Muscle of leg (tissue), 16 donors: ENCODE measurements at places on chromosomes 16 and 17. TPM values are rescaled to one million over a fixed set of nuclear protein-coding genes. Genes with fewer than 3 reads are reported as not detected.
A peak's percentile ranks its signal among the peaks of the same experiment; 100 is the strongest.

- H3K4me3 ChIP-seq, result no peak overlapping the region
- H3K4me1 ChIP-seq, result no peaks in the 10 kb centered on the region
- H3K36me3 ChIP-seq, result no peaks in the 10 kb centered on the region
- no peaks in the 10 kb centered on the region for H3K27me3 ChIP-seq
Observed at GRCh38 chr17:61775364-61775763, 88.0 kb downstream of the BRIP1 start.

DNA sequence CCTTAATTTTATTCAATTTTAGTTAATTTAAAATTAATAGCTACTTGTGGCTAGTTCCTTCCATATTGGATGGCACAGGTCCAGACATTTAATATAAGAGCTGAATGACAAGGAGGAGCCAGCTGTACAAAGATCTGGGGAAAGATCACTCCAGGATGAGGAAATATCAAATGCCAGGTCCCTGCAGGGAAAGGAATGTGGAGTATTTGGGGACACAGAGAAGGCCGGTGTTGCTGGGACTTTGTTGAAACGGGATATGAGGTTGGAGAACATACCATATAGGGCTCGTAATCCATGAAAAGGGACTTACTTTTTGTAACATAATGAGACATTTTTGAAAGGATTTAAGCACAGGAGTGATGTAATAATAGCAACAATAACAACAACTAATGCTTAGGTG lies 426.8 kb downstream of the HS3ST4 start:
- H3K36me3 ChIP-seq, result no peaks in the 10 kb centered on the region
- H3K27ac ChIP-seq, result no peak overlapping the region
- H3K4me1 ChIP-seq, result no peaks in the 10 kb centered on the region
- no peak for DNase-seq
- peaks cover 2% of the 10 kb centered on the region for H3K27me3 ChIP-seq
- no peak overlapping the region for H3K4me3 ChIP-seq

DNA sequence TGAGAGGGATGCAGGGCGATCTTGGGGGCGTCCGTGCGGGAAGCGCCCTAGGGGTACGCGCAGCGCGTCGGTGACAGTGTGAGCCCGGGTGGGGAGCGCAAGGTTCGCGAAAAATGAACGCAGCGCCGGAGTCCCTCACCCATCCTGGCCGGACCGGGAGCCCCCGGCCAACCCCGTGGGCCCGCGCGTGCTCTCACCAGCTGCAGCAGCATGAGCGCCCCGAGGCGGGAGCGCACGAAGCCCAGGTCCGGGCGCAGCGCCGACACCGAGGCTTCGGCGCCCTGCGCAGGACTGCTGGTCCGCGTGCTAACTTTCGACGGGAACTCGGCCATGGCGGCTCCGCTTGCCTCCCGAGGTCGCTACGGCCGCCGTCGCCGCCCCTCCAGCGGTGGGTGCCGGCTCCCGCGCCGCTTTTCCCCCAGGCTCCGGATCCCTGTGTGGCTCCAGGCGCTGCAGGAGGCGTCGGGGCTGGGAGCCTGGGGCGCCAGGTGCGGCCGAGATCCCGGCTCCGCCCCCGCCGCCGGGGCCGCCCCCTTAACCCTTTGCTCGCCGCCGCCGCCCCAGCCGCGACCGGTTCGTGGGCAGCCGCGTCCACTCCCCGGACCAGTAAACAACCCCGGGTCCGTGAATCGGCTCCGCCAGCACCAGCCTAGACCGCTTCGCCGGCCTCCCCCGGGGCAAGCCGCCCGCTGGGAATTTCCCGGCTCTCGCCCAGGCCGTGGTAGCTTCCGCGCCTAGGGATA lies at the start of gene PLLP:
Gene PLLP (minus strand): TSS at position 464 of the 743 bp plus-strand sequence. CDS start 132 bp downstream, at position 332.
- H3K27me3 ChIP-seq, result peaks cover 58% of the 10 kb centered on the region
- H3K4me1 ChIP-seq, result peaks cover 16% of the 10 kb centered on the region
- H3K4me3 ChIP-seq, result peak within 1 kb of the TSS; percentile 47

The KRTAP2-3 gene
- total RNA-seq, result not detected

DNA sequence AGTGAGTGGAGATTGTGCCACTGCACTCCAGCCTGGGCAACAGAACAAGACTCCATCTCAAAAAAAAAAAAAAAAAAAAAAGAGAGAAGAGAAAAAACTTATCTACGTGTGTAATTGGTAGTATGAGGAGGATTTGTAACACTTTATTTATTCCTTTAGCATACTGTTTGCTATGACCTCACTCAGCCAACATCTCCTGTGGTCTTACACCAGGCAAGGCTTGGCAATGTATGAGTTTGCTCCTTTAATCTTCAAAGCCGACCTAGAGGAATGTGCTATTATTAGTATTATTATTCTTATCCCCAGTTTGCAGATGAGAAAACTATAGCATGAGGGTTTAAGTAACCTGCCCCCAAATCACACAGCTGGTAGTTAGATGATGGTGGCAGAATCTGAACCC lies 35.8 kb upstream of the HAPSTR1 start:
- no peaks in the 10 kb centered on the region for H3K4me1 ChIP-seq
- DNase-seq, result no peak
- no peaks in the 10 kb centered on the region for H3K36me3 ChIP-seq
- H3K27me3 ChIP-seq, result no peaks in the 10 kb centered on the region

DNA sequence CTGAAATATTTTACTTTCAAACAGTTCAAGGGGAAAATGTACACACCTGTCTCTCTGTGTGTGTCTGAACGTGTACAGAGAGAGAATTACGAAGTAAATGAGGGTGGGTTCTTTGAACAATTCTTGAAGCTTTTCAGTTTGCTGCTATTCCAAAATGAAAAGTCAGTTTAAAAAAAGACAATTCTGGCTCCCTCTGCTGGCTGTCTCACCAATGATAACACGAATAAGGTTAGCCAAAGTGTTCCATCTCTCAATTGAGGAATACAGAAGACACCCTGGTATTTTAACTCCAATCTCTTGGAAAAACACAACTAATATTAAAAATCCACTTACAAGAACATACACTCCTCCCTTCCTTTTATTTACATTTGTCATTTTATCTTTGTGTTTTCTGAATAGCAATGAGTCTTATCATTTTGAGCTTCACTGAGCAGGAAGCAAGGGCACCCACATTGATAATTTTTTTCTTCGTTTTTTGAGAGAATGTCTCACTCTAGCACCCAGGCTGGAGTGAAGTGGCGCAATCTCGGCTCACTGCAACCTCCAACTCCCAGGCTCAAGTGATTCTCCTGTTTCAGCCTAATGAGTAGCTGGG lies 20.5 kb downstream of the EFTUD2 start:
- no peak overlapping the region for H3K4me3 ChIP-seq
- DNase-seq, result peak; percentile 70
- H3K36me3 ChIP-seq, result peaks cover 67% of the 10 kb centered on the region
- H3K27ac ChIP-seq, result no peak overlapping the region
- H3K27me3 ChIP-seq, result no peaks in the 10 kb centered on the region

The MEFV gene
- 0.27 TPM for total RNA-seq

DNA sequence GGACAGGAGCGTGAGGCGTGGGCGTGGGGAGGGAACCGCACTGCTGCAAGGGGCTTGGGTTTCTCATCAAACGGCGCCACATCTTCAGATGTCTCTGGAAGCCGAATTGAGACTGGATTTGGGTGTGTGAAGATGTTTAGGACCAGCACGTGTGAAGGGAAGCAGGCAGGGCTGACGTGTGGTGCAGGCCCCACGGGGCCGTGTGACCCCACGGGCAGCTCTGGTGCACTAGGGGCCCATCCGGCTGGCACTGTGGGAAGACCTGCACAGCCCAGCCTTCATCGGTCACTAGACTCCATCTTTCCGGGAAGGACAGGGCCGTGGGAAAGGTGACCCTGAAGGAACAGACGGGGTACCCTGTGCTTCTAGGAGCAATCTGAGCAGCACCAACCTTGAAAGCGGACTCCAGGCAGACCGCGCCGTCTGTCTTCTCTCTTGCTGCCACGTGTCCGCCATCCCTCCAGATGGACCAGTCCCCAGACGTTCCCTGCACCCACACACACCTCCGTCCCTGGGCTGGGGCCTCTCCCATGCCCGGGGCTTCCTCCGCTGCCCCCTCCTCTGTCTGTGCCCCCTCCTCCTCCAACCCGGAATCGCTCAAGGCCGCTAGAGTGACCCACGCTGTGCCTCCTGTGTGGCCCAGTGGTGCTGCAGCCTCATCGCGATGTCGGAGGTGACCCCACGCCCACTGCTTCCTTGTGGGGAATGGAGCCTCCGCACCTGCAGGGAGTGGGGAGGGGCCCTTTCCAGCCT lies 23.4 kb upstream of the CBFA2T3 start:
- no peak for DNase-seq
- H3K27me3 ChIP-seq, result peaks cover 46% of the 10 kb centered on the region
- no peak overlapping the region for H3K27ac ChIP-seq
- H3K36me3 ChIP-seq, result no peaks in the 10 kb centered on the region

The CTRB2 gene
- not detected for total RNA-seq

- H3K4me1 ChIP-seq, result peaks cover 10% of the 10 kb centered on the region
- no peaks in the 10 kb centered on the region for H3K27me3 ChIP-seq
- H3K4me3 ChIP-seq, result no peak overlapping the region
- no peak overlapping the region for H3K27ac ChIP-seq
- H3K36me3 ChIP-seq, result peaks cover 76% of the 10 kb centered on the region
Observed at GRCh38 chr17:39187152-39187830, 10.2 kb downstream of the CACNB1 start.

DNA sequence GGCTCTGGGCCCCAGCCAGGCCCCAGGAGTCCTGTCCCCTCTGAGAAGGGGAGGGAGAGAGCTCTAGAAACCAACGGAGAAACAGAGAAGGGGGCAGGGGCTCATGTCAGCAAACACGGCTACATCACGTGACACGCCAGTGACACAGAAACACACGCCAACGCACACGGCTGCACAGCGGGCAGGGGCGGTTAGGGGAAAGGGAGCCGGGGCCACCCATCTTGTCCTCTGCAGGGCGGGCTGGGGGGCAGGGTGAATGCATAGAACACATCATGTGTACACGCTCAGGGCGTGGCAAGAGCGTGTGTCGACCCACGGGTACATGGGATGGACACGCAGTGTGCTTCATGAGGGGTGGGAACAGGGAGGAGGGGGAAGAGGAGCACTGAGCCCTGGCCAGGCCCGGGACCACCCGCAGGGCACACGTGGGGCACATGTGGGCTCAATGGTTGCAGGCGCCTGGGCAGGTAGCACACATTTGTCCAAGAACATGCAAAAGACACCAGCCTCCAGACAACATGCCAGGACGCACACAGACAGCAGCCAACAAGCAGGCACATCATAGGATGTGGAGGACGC lies 4.6 kb downstream of the HSD3B7 start:
- H3K27me3 ChIP-seq, result no peaks in the 10 kb centered on the region
- no peak overlapping the region for H3K4me3 ChIP-seq
- no peak for DNase-seq
- peaks cover 28% of the 10 kb centered on the region for H3K36me3 ChIP-seq

DNA sequence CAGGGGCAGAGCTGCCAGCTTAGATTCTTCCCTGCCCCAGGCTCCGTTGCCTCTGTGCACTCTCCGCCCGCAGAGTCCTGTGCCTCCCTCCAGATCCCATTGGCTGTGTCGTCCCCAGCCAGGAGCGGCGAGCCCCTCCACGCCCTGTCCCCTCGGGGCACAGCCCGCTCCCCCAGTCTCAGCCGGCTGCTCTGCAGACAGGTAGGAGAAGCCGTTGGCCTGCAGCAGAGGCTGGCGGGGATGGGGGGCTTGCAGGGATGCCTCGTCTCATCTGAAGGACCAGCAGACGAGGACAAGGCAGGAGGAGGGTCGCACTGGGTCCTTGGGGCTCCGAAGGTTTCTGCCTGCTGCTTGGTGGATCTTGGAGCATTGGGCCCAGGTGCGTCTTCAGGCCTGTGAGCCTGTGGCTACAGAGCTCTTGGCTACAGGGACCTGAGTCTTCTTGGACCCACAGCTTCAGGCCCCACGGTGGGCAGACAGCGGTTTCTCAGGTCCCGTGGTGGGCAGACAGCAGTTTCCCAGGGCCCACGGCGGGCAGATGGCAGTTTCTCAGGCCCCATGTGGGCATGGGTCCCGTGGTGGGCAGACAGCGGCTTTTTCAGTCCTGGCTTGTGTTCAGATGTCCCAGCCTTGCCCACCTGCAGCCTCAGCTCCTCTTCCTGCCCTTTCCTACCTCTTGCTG lies 6.0 kb downstream of the TPSG1 start:
- no peaks in the 10 kb centered on the region for H3K27me3 ChIP-seq
- no peak overlapping the region for H3K27ac ChIP-seq
- DNase-seq, result no peak
- no peak overlapping the region for H3K4me3 ChIP-seq
- H3K36me3 ChIP-seq, result peaks cover 22% of the 10 kb centered on the region

The CORO6 gene
- 52.8 TPM for total RNA-seq

The KRTAP16-1 gene
- not detected for total RNA-seq

GRCh38 chr16:53673189-53673588 lies 30.5 kb downstream of the RPGRIP1L start:
- no peaks in the 10 kb centered on the region for H3K4me1 ChIP-seq
- no peak overlapping the region for H3K27ac ChIP-seq
- H3K36me3 ChIP-seq, result no peaks in the 10 kb centered on the region

DNA sequence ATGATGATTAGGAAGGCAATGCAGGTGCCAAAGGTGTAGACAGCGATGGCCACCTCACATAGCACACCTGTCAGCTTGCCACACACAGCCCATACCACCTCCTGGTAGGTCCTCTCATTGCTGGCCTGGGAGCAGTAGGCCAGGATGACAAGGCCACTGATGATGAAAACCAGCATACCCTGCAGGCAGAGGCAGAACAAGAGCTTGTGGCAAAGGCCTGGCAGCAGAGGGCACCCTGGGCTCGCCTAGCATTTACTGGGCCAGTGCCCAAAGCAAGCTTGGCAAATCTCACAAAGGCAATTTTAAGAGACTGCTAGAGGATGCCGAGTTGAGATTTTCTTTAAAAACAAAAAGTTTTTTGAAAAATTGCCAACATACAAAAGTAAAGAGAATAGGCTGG lies 5.9 kb downstream of the SLC38A7 start:
- peaks cover 4% of the 10 kb centered on the region for H3K4me1 ChIP-seq
- H3K27me3 ChIP-seq, result no peaks in the 10 kb centered on the region
- H3K36me3 ChIP-seq, result peaks cover 35% of the 10 kb centered on the region
- H3K27ac ChIP-seq, result no peak overlapping the region
- H3K4me3 ChIP-seq, result no peak overlapping the region

DNA sequence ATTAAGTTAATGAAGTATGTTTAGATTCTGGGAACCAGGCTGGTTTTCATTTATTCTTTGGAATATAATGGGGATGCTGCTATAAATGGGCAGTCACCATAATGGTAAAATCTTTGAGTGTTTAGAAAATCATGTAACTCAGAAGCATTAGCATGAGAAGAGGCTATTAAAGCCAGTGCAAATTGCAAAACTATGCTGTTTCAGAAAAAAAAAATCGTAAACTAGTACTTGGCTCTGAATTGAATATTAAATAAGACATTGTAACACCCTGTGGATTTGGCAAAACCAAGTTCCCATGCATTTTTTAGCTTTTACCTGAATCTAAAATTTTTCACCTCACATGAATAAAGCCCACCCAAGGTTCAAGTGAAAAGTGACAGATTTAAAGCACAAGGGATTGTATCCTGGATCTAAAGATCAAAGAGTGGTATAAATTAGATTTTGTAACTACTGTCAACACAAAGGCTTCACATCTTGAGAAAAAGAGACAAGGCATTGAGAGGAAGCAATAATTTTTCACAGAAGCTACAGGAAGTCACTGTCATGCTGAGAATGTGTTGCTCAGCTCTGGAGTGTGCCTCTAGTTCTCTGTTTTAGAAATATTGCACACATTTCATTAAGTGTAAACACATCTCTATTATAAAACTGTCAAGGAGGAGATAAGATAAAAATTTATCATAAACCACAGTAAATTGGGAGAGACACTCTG lies 142.2 kb downstream of the ABCA8 start:
- peak; percentile 53 for DNase-seq
- peak overlapping the region; percentile 15 for H3K27ac ChIP-seq
- H3K36me3 ChIP-seq, result no peaks in the 10 kb centered on the region
- no peak overlapping the region for H3K4me3 ChIP-seq
- H3K27me3 ChIP-seq, result no peaks in the 10 kb centered on the region
- H3K4me1 ChIP-seq, result peaks cover 18% of the 10 kb centered on the region

GRCh38 chr17:73429440-73430164 lies 117.8 kb upstream of the CDC42EP4 start:
- no peaks in the 10 kb centered on the region for H3K36me3 ChIP-seq
- no peak overlapping the region for H3K4me3 ChIP-seq
- H3K27ac ChIP-seq, result no peak overlapping the region
